ENCODE measurements at places on chromosomes 3 and 15.

DNA sequence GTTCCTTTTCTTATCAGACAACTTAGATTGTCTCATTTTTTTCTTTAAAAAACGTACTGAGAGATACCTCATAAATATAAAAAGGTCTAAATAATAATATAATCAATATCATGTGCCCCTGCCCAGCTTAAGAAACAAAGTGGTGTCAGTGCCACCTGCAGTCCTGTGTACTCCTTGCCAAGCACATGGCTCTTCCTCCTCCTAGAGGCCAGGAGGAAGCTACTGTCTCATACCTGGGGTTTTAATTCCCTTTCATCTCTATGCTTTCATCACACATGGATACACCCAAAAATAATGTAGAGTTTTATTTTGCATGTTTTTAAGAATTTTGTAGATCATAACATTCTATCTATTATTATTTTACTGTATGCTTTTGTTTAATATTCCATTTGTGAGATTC lies 98.6 kb upstream of the C15orf61 start:
- no peak overlapping the region for H3K27ac ChIP-seq
- H3K4me3 ChIP-seq: no peak overlapping the region
- H3K27me3 ChIP-seq: no peaks in the 10 kb centered on the region
- no peaks in the 10 kb centered on the region for H3K36me3 ChIP-seq
- no peak for DNase-seq

DNA sequence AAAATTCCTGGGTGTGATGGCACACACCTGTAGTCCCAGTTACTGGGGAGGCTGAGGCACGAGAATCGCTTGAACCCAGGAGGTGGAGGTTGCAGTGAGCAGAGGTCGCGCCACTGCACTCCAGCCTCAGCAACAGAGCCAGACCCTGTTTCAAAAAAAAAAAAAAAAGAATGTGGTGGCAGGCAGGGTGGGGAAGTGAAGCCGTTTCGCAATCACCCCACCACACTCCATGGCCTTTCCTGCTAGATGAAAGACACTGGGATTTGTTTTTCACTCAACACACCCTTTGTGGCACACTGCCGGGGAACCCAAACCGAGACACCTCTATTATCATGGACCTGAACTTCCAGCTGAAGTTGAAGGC lies 172.4 kb upstream of the IQSEC1 start:
- DNase-seq: no peak
- peaks cover 4% of the 10 kb centered on the region for H3K27me3 ChIP-seq
- no peak overlapping the region for H3K4me3 ChIP-seq
- H3K4me1 ChIP-seq: peaks cover 9% of the 10 kb centered on the region
- H3K27ac ChIP-seq: no peak overlapping the region

DNA sequence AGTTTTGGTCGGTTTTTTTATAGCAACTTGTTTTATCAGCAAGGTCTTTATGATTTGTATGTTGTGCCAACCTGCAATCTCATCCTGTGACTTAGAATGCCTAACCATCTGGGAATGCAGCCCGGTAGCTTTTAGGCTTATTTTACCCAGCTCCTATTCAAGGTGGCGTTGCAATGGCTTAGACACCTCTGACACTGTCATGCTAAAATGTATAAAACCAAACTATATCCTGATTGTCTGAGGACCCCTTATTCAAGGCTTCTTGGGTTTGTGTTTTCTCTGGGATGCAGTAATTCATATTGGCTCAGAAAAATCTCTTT lies 209.0 kb upstream of the ALCAM start:
- no peak overlapping the region for H3K27ac ChIP-seq
- no peak overlapping the region for H3K4me3 ChIP-seq
- no peaks in the 10 kb centered on the region for H3K27me3 ChIP-seq
- no peak for DNase-seq
- H3K36me3 ChIP-seq: no peaks in the 10 kb centered on the region

GRCh38 chr15:27993996-27994780 lies 104.9 kb downstream of the OCA2 start:
- no peaks in the 10 kb centered on the region for H3K27me3 ChIP-seq
- no peaks in the 10 kb centered on the region for H3K36me3 ChIP-seq
- DNase-seq: no peak
- no peaks in the 10 kb centered on the region for H3K4me1 ChIP-seq
- no peak overlapping the region for H3K27ac ChIP-seq

DNA sequence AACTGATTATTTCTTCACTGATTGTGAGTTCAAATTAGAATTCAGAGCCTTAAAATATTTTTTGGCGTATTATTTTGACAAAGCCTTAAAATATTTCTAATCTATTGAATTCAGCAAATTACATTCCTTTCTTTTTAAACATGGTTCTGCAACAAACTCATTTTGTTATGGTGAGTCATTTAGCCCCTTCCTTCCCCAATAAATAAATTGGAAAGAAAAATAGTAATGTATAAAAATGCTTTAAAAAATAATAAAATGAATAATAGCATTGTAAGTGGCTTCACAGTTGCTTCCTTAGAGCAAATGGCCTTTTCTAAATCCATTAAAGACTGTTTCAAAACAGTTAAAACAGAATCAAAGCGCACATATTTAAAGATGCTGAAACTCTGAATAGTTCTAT lies 12.1 kb downstream of the CSNK1G1 start:
- no peak for DNase-seq
- H3K4me3 ChIP-seq: no peak overlapping the region
- peaks cover 19% of the 10 kb centered on the region for H3K36me3 ChIP-seq
- peaks cover 6% of the 10 kb centered on the region for H3K4me1 ChIP-seq
- H3K27me3 ChIP-seq: no peaks in the 10 kb centered on the region

GRCh38 chr15:22884344-22884743 lies 45.9 kb downstream of the NIPA2 start:
- peak; percentile 27 for DNase-seq
- peaks cover 4% of the 10 kb centered on the region for H3K4me1 ChIP-seq
- no peaks in the 10 kb centered on the region for H3K36me3 ChIP-seq
- no peak overlapping the region for H3K4me3 ChIP-seq

GRCh38 chr3:4233488-4233887 lies 69.7 kb upstream of the SETMAR start:
- H3K36me3 ChIP-seq: no peaks in the 10 kb centered on the region
- no peak for DNase-seq
- no peak overlapping the region for H3K4me3 ChIP-seq
- H3K27me3 ChIP-seq: no peaks in the 10 kb centered on the region

DNA sequence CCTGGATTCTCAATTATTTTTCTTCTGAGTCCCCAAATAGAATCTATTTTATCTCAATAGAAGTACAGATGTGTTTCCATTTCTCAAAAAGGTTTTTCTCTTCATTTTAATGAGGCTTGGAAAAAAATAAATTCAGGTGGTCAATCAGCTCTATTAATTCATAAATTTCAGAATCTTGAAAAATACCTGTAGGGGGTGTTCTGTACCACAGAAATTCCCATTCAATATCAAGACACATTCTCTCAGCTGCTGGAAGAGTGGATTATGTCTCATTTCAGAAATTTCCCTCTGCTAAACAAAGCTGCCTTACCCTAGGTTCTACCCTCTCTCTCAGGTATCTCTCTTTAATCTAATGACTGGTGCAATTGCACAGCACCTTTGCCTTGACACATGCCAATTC lies 1121.2 kb downstream of the SI start:
- no peaks in the 10 kb centered on the region for H3K36me3 ChIP-seq
- no peak for DNase-seq
- no peaks in the 10 kb centered on the region for H3K4me1 ChIP-seq

DNA sequence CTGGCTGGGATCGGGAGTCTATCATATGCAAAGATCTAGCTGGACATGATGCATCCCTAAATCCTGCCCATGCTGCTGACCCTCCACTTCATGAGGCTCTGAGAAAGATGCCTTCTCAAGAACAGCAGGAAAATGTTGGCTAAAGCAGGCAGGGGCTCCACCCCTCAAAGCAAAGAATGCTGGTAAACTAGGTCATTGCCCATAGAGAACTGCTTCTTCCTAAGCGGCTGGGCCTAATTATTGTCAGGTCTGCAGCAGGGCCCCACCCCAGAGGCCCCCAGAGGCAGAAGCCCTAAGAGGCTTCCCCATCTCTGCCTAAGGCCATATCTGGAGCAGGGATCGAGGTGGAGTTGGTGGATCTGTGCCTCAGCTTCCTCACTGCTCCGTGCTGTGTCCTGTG lies 447.4 kb upstream of the PROK2 start:
- no peak overlapping the region for H3K27ac ChIP-seq
- H3K27me3 ChIP-seq: peaks cover 2% of the 10 kb centered on the region
- no peaks in the 10 kb centered on the region for H3K4me1 ChIP-seq

- no peaks in the 10 kb centered on the region for H3K36me3 ChIP-seq
- H3K4me3 ChIP-seq: no peak overlapping the region
- no peak overlapping the region for H3K27ac ChIP-seq
- no peaks in the 10 kb centered on the region for H3K4me1 ChIP-seq
Measured at GRCh38 chr15:45714590-45715488, 80.0 kb downstream of the SQOR start.

DNA sequence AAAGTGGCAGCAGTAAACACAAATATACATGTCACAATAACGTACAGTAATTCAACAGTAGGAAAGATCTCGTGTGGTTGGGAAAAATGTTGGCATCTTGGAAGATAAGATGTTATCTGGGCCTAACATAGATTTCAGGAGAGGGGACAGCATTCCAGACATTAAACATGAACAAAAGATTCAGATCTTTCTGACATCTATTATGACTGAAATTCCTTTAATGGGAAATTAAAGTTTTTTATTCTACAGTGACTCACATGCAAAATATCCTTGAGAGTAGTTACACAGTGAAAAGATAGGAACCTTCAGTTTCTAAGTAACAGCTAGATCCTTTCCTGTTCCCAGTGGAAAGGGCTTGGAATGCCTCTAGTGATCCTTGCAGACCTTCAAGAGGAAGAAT lies 9.2 kb downstream of the NDUFB5 start:
- H3K4me3 ChIP-seq: no peak overlapping the region
- H3K4me1 ChIP-seq: peaks cover 13% of the 10 kb centered on the region
- H3K27ac ChIP-seq: no peak overlapping the region
- H3K36me3 ChIP-seq: peaks cover 23% of the 10 kb centered on the region
- H3K27me3 ChIP-seq: no peaks in the 10 kb centered on the region

Measured in activated CD8-positive, alpha-beta T cell treated with anti-CD3 and anti-CD28 coated beads, Interleukin-2, amount 10 ng/mL, durations not matched to agents 7 days and 5 days (primary cell).